Stimulated activated effector memory CD8-positive, alpha-beta T cell treated with anti-CD3 and anti-CD28 coated beads, Interleukin-12 subunit alpha, Interleukin-12 subunit beta, amount 100 ng/mL, for 72 hours (primary cell): ENCODE measurements at places on chromosomes 3 and 15.

GRCh38 chr15:96312641-96313335, 17.7 kb upstream of the NR2F2 start:
- no peak for DNase-seq

DNA sequence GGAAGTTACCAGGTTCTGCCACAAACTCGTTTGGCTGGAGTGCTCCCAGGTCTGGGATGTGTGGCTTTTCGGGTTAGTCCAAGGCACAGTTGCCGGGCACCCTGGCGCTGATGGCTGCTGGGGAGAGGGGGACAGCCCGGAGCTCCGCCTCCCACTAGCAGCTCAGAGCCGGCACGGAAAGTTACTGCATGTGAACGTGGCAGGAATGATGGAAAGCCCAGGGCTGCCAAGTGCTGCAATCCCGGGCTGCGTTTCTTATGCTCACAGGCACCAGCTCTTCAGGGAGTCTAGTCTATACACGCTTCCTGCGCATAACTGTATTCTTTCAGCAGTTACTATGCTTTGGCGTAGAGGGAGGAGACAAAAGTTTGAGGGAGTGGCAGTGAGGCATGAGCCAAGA, 141.8 kb upstream of the ICE2 start:
- no peak for DNase-seq

GRCh38 chr3:154829929-154830328, 250.2 kb upstream of the MME start:
- no peak for DNase-seq

GRCh38 chr3:135229018-135229495, 434.0 kb downstream of the EPHB1 start:
- DNase-seq: no peak

- DNase-seq: peak; percentile 90
These were observed 9.4 kb upstream of the MESP1 start for GRCh38 chr15:89760303-89761008.

DNA sequence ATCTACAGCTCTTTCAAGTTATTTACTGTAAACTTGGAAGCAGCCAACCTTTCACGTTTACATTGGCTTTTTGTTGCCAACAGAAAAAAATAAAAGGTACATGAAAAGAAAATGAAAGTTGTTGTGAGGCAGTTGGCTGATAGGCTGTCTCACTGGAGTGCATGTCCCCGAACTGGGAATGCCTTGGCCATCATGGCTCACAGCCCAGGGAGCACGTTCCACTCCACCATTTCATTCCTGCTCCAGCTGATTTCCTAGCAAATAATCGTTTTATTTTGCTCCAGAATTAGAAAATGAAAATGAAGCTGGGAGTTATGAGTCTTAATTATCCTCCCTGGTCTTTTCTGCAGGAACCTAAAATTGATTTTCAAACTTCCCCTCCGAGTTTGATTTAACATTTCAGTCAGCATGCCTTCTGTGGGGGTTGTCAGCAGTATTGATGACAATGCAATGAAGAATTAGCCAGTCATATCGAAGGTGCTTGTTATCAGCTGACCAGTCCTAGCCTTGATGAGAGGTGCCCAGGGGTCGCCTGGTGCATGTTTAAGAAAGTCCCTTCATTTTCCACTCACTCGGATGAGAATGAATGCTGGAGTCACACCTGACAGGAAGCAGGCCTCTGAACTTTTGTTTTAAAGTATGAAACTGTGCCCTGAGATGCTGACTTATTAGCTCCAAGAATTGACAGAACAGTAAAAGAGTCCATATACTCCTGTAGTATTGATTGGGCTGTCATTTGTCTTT, 293.7 kb upstream of the TRIM42 start:
- peak; percentile 4 for DNase-seq

- no peak for DNase-seq
These were observed at the start of gene LRRC2 for GRCh38 chr3:46566040-46566641. LRRC2 (minus strand) TSS chr3:46566302; CDS start chr3:46551591, 14,711 bp downstream.

DNA sequence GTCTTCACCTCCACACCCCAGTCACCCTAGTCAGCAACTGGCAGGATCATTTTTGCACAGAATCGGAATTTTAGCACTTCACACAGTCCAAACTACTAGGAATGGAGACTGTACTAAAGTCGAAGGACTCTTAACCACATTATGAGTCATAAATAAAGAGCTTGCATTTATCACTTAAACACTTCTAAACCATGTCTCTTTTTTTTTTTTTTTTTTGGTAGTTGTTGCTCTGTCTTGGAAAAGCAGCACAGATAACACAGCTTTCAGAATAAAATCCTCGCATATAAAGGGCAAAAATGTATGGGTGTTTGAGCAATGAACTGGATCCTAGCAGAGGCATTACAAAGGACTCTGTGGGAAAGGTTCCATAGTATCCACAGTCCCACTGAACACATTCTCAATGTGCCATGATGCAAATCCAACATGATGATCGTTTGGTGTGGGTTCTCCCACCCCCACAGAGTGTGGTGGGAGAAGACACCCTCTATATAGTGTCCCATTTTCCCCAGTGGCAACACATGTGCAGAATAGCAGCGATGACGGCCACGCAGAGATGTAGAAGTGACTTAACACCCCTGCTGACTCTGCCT, 47.1 kb downstream of the FOXP1 start:
- DNase-seq: no peak

GRCh38 chr3:35900079-35900478, 260.8 kb downstream of the ARPP21 start:
- no peak for DNase-seq

GRCh38 chr3:171753665-171754408, 56.4 kb downstream of the PLD1 start:
- no peak for DNase-seq

- DNase-seq: no peak
These were observed 86.1 kb downstream of the LIPC start for GRCh38 chr15:58517682-58518525.

DNA sequence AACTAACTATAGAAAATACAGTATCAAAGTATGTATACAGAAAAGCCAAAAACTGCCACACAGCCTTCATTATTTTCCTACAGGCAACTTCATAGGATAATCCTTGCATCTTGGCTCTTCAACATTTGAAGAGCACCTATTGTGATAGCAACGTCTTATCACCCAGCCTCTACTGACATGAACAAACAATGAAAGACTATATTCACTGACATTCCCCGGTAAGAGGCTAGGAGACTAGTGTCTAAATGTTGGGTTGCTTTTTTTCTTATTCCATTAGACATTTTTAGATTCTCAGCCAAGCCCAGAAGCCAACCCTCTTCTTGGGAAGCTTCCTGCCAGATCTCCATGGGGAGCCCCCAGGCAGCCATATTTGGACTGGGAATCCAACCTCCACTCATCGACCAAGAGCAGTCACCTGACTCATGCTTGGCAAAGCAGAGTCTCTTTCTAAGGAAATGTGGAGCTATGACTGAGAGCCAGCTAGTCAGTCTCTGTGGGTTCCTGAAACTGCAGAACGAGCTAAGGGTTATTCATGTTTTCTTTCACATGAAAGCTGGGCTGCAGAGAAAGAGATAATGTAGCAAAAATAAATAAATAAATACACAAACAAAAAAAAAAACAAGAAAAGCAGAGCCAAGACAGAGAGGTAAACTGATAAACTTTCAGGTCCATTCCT, 227.5 kb downstream of the MAGI1 start:
- DNase-seq: no peak

GRCh38 chr15:68646696-68647095, 67.9 kb downstream of the CORO2B start:
- no peak for DNase-seq

GRCh38 chr3:119376758-119377157, 82.6 kb downstream of the ARHGAP31 start:
- DNase-seq: no peak

DNA sequence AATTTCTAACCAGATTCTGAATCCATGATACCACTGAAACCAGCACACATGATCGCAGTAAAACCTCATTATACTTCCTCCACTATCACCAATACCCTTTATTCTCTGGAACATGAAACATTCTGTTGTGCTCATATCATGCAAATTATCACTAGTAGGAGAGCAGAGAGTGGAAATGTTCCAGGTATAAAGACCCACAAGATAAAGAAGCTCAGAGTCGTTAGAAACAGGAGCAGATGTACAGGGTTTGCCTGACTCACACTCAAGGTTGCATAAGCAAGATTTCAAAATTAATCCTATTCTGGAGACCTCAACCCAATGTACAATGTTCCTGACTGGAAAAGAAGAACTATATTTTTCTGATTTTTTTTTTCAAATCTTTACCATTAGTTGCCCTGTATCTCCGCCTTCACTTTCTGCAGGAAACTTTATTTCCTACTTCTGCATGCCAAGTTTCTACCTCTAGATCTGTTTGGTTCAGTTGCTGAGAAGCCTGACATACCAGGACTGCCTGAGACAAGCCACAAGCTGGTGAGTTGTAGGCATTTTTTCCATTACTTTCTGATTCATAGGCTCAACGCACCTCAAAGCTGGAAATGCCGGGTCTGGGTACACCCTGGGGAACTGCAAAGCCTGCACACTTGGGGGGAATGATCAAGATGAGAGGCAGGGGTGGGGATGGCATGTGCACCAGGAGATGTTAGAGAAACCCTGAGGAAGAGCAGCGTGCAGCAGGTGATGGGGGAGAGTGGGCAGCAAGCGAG, at the start of gene CCR2:
Gene CCR2 (plus strand): TSS at position 465 of the 764 bp plus-strand sequence. CDS start 3,417 bp downstream, outside the sequence.
- DNase-seq: peak; percentile 4

DNA sequence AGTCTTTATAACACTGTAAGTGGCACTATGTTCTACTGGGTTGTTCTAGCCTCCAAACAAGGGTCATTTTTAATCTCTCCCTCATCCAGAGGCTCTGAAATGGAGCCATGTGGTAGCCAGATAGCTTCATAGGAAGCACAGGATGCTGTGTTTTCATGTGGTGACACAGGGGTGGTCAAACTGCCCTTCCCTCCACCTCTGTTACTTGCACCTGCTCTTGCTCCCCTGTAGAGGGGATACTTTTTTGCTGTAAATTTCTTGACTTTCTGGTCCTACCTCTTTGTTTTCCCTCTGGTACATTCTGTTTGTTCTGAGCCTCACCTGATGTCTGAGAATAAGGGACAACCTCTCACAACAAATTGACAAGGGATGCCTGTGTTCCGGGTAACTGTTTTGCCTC, 76.8 kb downstream of the EPHB1 start:
- no peak for DNase-seq

GRCh38 chr15:75597667-75598341, 18.7 kb upstream of the PTPN9 start:
- DNase-seq: peak; percentile 22

- no peak for DNase-seq
These were observed 222.4 kb downstream of the RYR3 start for GRCh38 chr15:33533197-33533596.

DNA sequence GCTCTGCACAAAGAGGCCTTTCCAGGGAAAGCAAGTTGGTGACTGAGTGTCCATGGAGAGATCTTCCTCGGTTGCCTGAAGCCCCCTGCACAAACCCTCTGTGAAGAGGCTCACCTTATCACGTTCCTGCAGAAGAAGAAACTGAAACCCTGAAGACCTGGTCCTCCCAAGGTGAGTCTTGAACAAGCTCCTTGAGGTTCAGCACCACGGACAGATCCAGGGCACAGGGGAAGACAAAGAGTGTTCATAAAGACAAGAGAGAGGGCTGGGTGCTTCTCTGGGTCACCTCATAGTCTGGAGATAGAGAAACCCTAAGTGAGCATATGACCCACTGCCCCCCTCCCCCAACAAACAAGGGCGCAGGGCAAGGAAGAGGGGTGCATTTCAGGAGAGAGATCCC, 21.7 kb upstream of the TBC1D21 start:
- DNase-seq: peak; percentile 10

DNA sequence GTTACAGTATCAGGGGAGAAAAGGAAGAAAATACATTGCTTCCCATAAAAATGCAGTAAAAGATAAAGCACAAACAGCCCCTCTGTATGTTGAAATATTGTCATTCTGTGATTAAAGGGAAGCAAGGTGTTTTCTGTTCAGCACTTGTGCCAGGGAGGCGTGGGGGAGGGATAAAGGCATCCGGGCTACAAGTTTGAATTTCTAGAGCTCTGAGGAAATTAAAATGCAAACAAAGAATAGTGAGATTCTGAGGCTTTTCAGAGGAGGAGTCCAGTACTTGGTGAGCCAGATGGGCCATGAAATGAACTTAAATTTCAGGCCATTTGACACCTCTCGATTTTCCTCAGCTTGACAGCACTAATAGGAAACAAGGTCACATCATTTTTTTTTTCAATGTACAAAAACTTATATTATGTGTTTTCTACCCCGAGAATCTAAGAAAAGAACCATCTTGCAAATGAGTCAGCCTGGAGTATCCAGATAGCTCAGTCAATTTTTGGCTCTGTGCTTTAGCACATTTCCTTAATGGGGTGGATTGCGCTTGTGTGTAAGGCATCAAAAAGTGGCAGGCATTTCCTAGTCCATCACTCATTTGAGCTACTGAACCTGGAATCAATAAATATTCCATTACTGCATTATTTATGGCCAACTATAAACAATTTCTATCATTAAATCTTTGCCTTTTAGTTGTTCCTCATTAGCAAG, 640.8 kb upstream of the TBL1XR1 start:
- DNase-seq: no peak

DNA sequence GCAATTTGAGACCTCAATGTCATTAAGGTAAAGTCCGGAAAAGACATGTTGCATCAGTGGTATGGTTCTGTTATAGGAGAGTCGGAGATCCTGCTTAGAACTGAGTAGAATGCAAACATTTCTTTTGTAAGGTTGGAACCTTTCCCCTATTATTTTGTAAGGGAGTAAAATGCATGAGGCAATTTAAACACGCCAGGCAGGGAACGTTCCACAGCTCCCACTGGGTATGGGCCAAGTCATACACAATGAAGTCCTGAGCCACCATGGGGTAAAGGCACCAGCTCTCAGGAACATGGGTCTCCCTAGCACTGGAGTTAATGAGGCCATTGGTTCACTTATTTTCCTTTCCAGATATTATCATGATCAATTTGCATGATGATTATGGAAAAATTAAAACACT, 116.6 kb upstream of the NR2F2 start:
- DNase-seq: no peak
